ENCODE measurements at places on chromosomes 13 and 19.
A peak's percentile ranks its signal among the peaks of the same experiment; 100 is the strongest.

GRCh38 chr13:40596484-40596883, 70.0 kb downstream of the FOXO1 start:
- no peak for DNase-seq

- DNase-seq: no peak
These were observed 9.7 kb downstream of the INAFM1 start for GRCh38 chr19:47284324-47284899.

DNA sequence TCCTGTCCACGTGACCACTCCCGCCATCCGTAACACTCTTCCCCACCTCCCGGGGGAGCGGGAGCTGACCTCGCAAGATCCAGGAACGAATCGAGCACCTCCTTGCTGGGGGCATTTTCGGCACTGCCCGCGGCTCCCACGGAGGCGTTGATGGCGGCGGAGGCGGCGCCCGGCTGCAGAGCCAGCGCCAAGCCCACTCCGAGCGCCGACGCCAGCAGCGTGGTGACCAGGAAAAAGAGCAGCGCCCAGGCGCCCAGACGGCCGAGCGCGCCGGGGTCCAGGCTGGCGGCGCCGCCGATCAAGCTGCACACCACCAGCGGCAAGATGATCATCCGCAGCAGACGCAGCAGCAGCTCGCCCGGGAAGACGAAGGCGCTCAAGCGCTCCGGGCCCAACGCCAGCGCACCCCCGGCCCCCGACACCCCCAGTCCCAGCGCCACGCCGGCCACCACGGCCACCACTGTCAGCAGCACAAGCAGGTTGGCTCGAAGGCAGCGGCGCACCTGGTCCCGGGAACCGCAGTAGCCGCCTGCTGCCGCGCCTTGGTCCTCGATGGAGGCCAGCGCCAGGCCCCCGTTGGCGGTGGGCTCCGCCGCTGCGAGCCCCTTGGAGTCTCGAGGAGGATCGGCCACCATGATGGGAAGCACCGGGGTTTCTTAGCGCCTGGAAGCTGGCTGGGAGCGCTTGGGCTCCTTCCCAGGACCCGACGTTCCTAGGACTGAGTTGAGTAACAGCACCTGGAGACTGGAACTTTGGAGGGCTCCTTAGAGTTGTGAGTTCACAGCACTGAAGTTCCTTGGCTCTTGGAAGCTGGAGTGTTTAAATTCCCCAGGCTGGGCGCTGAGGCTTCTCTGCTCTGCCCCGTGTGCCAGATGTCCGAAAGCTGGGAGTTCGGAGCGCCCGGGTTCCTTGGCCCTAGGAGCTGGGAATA, 798 bp downstream of the SLC1A5 start:
- peak; percentile 20 for DNase-seq

- no peak for DNase-seq
These were observed 21.2 kb upstream of the CD177 start for GRCh38 chr19:43332058-43332922.

GRCh38 chr13:113906571-113906970, 42.7 kb upstream of the GAS6 start:
- no peak for DNase-seq

DNA sequence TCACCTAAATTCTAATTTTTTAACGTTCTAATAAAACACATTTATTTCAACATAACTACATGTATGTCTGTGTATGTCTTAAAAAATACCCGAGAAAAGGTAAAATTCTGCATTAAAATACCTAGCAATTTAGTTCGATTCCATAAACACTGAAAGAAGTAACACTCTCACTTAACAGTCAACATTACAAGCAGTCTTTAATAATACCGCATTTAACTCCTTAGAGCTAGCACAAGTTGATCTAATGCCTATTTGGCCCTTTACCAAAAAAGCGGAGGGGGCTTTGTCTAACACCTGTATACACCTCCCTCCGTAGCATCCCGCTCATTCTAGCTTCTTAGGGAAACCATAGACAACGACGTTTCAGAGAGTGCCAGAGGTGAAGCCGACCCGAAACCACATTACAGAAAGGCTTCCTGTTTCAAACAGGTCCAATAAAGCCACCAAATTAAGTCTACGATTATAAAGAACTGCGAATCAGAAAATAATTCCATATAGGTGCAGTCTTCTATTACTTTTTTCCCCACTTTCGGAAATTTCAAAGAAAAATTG, 1.2 kb downstream of the SPART start:
- DNase-seq: no peak

GRCh38 chr13:40653527-40654318, 12.7 kb downstream of the FOXO1 start:
- DNase-seq: no peak

DNA sequence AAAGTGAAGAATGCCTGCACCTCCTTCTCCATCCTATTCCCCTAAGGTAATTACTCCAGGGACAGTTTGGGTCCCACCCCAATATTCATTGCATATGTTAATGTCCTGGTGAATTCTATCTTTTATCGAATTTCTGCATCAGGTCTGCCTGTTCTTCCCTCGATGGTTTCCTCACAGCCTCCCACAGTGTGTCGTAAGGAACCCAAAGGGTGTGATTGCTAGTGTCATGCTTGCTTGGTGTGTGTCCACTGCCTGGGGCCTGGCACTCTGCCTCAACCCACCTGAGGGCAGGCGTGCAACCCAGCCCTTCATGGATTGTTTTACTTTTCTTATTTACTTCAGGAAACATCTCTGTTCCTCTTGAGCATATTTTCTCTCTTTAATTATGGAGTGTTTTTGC, 60.2 kb upstream of the CYSLTR2 start:
- no peak for DNase-seq

DNA sequence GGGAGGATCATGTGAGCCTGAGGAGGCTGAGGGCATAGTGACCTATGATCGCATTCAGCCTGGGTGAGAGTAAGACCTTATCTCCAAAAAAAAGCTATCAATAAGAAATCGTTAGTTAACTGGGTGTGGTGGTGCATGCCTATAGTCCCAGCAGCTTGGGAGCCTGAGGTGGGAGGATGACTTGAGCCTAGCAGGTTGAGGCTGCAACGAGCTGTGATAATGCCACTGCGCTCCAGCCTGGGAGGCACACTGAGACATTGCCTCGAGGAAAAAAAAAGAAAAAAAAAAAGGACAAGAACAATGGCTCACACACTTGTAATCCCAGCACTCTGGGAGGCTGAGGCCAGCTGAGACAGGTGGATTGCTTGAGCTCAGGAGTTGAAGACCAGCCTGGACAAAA, 16.2 kb downstream of the PSPC1 start:
- DNase-seq: no peak

GRCh38 chr13:80199585-80200292, 141.2 kb downstream of the SPRY2 start:
- no peak for DNase-seq

DNA sequence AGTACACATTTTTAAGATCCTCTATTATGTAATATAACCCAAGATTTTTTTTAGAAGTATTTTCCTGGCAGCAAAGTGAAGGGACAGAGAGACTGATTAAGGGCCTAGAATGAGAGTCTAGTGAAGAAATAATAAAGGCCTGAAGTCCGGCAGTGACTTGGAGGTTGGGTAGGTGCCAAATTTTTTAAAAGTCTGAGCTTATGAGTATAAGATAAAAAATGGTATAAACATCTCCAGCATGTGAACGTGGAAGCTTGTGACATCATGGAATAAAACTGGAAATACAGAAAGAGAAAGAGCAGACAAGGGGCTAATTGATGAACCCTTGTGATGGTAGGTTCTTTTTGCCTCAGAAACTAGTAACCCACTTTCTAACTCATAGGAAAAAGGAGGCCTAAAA, 174.6 kb downstream of the SUCLA2 start:
- DNase-seq: no peak

DNA sequence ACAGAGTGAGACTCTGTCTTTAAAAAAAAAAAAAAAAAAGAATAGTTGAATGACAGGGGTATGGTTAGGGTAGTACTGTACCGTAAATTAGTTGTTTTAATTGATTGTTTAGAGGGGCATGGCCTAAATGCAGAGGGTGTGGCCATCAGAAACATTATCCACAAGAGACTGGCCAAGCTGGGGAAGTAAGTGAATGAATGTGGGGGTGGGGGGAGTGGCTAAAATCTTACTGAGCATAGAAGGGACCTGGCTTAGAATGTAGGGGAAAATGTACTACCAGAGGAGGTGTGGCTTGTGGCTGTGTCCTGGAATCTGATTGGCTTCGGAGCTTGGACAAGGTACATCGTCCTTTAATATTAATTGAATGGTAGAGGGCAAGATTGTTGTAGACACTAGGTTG, 3.8 kb downstream of the BCL2L12 start:
- DNase-seq: no peak

DNA sequence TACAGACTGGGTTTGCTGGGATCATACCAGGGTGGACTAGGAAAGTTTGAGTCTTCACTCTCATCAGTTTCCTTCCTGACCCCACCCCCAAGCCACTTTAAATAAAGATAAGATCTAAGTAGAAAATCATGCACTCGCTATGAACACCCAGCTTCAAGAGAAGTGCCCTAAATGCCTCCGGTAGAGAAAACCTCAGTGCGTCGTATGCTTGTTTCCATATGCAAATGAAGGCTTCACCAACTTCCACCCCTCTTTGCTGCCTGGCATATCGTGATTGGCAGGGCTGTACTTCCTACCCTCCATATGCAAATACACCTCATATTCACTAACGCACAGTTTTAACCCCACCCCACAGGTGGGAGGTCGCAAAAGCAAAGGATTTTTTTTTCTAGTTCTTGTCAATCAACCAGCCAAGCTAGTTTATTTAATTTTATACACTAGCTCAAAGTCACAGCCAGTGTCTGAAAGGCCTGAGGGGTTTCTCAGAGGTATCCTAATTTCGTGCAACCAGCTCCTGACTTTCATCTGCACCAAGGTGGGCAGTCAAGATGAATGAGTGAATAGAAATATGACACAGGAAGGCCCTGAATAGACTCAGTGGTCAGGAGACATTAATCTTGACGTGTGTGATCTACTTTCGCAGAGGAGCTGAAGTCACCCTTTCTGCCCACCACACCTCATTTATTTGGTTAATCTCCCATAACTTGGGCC, 121.1 kb upstream of the TSHZ3 start:
- DNase-seq: no peak

DNA sequence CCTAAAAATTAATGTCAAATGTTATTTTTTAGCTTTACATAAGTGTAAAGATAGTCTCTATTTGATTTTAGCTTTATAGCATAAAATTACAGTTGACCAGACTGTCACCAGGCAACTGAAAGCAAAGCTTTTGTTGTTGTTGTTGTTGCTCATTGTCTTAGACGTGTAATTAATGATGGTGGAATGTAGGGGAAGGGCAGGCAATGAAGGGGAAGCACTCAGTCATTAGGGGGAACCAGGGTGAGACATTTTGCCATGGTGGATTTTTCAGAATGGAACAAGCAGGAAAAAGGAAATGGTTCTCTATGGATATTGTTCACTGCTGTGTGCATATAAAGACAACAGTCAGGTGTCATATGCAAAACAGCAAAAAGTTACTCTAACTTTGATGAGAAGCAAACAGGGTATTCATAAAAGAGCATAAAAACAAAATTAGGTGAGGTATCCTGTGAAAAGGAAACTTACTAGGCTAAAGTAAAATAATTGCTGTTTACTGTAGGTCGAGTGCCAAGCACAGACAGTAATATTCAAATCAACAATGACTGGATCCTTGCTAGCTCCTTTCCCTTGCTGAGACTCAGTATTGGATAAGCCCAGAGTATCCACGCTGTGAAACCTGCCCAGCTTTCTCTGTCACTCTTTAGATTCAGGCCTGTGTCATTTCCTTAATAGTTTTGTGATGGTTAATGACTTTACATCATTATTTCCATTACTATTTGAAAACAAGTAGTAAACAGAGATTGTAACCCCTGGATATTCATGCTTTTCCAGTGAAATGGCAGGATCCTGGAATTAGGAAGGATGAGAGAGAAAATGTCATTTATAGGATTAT, 110.5 kb downstream of the LRCH1 start:
- no peak for DNase-seq

- DNase-seq: no peak
These were observed 481.4 kb downstream of the SUCLA2 start for GRCh38 chr13:47519626-47520025.

- no peak for DNase-seq
These were observed 556.1 kb downstream of the EFNB2 start for GRCh38 chr13:105979131-105980011.

GRCh38 chr13:105587786-105588185, 947.7 kb downstream of the EFNB2 start:
- DNase-seq: no peak

GRCh38 chr19:2225415-2226050, 10.6 kb downstream of the PLEKHJ1 start:
- DNase-seq: no peak

DNA sequence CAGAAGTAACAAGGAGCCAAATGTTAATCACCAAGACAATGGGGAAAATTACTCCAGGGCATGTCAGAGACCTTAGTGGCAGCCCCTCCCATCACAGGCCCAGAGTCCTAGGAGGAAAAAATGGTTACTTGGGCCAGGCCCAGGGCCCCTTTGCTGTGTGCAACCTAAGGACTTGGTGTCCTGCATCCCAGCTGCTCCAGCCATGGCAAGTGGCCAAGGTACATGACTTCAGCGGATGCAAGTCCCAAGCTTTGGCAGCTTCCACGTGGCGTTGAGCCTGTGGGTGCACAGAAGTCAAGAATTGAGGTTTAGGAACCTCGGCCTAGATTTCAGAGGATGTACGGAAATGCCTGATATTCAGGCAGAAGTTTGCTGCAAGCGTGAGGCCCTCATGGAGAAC, 46.7 kb downstream of the OR10H4 start:
- no peak for DNase-seq

- no peak for DNase-seq
These were observed 360.9 kb downstream of the FGF9 start for GRCh38 chr13:22031702-22032286.

- no peak for DNase-seq
These were observed 7.6 kb downstream of the ZNF574 start for GRCh38 chr19:42083537-42083936.

GRCh38 chr19:17441241-17442021, 7.0 kb downstream of the TMEM221 start:
- no peak for DNase-seq

- no peak for DNase-seq
These were observed 7.4 kb downstream of the SIGLEC8 start for GRCh38 chr19:51450730-51451307.

DNA sequence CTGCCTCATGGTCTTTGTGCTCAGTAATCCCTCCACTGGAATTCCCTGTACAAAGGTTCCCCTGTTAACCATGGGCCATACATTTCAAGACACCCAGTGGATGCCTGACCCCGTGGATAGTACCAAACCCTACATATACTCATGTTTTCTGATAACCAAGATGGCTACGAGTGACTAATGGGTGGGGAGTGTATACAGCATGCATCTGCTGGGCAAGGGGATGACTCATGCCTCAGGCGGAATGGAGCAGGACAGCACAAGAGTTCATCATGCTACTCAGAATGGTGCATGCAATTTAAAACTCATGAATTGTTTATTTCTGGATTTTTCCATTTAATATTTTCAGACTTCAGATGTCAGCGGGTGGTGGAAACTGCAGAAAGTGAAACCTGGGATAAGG, 13.3 kb upstream of the FGF9 start:
- DNase-seq: no peak
